ENCODE measurements at places on chromosomes 13 and 19. TPM values are rescaled to one million over a fixed set of nuclear protein-coding genes. Genes with fewer than 3 reads are reported as not detected.

DNA sequence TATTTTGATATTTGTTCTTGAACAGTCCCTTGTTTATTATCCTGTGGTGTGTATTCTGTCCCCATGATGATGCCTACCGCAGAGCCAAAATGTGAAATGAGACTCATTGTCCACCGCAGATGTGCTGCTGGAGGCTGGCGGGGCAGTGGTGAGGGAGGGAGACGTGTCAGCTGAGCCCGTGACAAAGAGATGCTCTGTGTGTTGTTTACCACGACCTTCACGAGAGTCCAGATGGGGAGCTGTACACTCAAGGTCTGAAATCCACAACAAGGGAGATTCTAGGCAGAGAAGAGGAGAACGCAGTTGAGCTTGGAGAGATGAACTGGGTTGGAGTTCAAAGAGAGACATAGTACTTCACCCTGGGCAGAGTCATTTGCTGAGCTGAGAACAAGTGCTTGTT lies 20.8 kb upstream of the AMER2 start:
- H3K4me3 ChIP-seq, result no peak overlapping the region
- H3K27me3 ChIP-seq, result peaks cover 21% of the 10 kb centered on the region
- no peaks in the 10 kb centered on the region for H3K36me3 ChIP-seq

- H3K4me1 ChIP-seq, result no peaks in the 10 kb centered on the region
- no peak for DNase-seq
- H3K27ac ChIP-seq, result no peak overlapping the region
- peaks cover 4% of the 10 kb centered on the region for H3K27me3 ChIP-seq
- no peaks in the 10 kb centered on the region for H3K36me3 ChIP-seq
- no peak overlapping the region for H3K4me3 ChIP-seq
These were observed 59.0 kb upstream of the FLT1 start for GRCh38 chr13:28553971-28554370.

Gene ZNF878
- total RNA-seq, result 0.39 TPM

DNA sequence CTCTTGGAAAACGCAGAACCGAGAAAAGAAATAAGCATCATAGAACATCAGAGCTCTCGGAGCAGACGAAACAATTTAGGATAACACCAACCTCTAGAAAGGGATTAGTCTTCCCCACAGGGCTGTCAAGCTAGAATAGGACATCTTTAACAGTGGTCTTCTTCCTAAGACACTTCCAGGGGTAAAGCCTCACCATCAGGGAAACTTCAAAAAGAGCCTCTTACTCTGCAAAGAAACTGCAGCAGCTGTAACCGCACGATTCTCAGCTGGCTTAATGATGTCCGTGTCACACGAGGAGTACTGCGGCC lies 642 bp downstream of the ZNF571 start:
- peaks cover 24% of the 10 kb centered on the region for H3K4me1 ChIP-seq
- peak overlapping the region; percentile 88 for H3K4me3 ChIP-seq
- no peaks in the 10 kb centered on the region for H3K27me3 ChIP-seq
- H3K36me3 ChIP-seq, result no peaks in the 10 kb centered on the region
- DNase-seq, result no peak

Gene PCDH9
- 0.27 TPM for total RNA-seq

GRCh38 chr13:106246666-106247188 lies 288.7 kb downstream of the EFNB2 start:
- no peaks in the 10 kb centered on the region for H3K27me3 ChIP-seq
- no peaks in the 10 kb centered on the region for H3K36me3 ChIP-seq
- H3K4me1 ChIP-seq, result no peaks in the 10 kb centered on the region
- H3K27ac ChIP-seq, result no peak overlapping the region
- H3K4me3 ChIP-seq, result no peak overlapping the region

Gene PVR
- 20.6 TPM for total RNA-seq

- no peak overlapping the region for H3K4me3 ChIP-seq
- no peaks in the 10 kb centered on the region for H3K4me1 ChIP-seq
- peaks cover 8% of the 10 kb centered on the region for H3K27me3 ChIP-seq
- no peak overlapping the region for H3K27ac ChIP-seq
These were observed 25.2 kb downstream of the ZNRF4 start for GRCh38 chr19:5480427-5480836.

- DNase-seq, result no peak
- H3K36me3 ChIP-seq, result no peaks in the 10 kb centered on the region
- peaks cover 13% of the 10 kb centered on the region for H3K4me1 ChIP-seq
- H3K4me3 ChIP-seq, result no peak overlapping the region
- no peak overlapping the region for H3K27ac ChIP-seq
These were observed 265.9 kb downstream of the MYO16 start for GRCh38 chr13:108895220-108895704.

DNA sequence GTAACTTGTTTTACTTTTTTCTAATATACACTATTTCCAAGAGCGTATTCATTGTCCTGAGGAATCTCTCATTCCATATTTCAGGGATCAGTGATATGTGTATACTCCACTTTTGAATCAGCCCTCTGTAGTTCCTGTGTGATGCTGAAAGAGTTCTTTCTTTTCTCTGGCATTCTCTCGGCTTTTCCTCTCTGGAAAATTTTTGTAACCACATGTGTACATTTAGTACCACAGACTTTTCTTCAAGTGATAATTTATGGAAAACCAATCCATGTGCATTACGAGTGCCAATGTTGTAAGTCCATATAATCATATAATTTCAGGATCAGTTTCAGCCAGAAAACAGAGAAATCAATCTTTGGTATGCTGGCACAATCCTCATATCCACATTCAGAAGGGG lies 102.2 kb upstream of the MBNL2 start:
- peaks cover 24% of the 10 kb centered on the region for H3K27me3 ChIP-seq
- H3K36me3 ChIP-seq, result no peaks in the 10 kb centered on the region
- no peaks in the 10 kb centered on the region for H3K4me1 ChIP-seq
- H3K27ac ChIP-seq, result no peak overlapping the region

DNA sequence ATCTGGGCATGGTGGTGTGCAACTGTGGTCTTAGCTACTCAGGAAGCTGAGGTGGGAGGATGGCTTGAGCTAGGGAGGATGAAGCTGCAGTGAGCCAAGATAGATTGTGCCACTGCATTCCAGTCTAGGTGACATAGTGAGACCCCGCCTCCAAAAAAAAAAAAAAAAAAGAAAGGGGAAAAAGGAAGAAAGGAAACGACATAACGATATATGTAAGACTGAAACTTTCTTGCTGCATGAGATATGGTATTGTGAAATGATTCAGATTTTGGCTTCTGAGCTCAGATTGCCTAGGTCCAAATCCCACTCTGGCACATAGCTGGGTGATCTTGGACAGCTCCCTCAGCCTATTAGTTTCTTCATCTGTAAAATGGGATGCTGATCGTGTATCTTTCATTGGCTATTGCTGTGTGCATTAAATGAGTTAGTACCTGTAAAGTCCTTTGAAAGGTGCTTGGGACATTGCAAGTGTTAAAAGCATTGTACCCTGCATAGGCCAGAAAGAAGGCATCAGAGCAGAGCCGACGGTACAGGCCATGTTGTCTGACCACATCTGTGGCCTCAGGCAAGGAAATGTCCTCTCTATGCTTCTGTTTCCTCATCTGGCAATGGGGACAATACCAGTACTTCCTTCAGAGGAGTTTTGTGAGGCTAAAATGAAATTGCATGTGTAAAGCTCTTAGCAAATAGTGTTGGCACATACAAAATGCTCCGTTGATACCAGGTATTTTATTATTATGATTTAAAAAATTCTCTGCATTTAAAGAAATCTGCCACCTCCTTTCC lies 32.6 kb upstream of the SLC46A3 start:
- H3K4me1 ChIP-seq, result peaks cover 29% of the 10 kb centered on the region
- peaks cover under 1% of the 10 kb centered on the region for H3K27me3 ChIP-seq
- H3K36me3 ChIP-seq, result no peaks in the 10 kb centered on the region
- H3K27ac ChIP-seq, result no peak overlapping the region

DNA sequence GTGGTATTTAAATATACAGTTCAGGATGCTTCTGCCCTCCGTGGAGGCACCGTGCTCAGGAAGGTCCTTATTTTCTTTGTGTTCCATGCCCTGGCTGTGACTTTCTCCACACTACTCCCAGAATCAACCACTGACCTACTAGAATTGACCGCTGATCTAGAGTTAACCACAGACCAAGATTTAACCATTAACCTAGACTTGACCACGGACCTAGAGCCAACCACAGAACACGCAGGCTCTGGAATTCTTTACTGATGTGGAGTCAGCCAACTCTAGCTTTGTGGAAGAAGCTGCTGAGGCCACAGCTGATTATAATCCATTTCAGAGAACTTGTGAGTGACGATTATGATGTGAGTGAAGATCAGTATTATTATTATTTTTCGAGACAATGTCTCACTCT lies 18.0 kb downstream of the GTF2F2 start:
- H3K4me3 ChIP-seq, result no peak overlapping the region
- H3K27ac ChIP-seq, result no peak overlapping the region
- no peaks in the 10 kb centered on the region for H3K4me1 ChIP-seq
- H3K36me3 ChIP-seq, result peaks cover 19% of the 10 kb centered on the region

- DNase-seq, result peak; percentile 70
- peak overlapping the region; percentile 95 for H3K27ac ChIP-seq
- H3K36me3 ChIP-seq, result peaks cover 25% of the 10 kb centered on the region
- H3K4me3 ChIP-seq, result peak overlapping the region; percentile 95
These were observed 885 bp downstream of the TGFB1 start for GRCh38 chr19:41352609-41353465.

- H3K27me3 ChIP-seq, result peaks cover 4% of the 10 kb centered on the region
- DNase-seq, result no peak
- H3K36me3 ChIP-seq, result peaks cover 26% of the 10 kb centered on the region
These were observed 639 bp downstream of the LENG1 start for GRCh38 chr19:54158812-54159351.
